Cardiac muscle cell (in vitro differentiated cells and primary cell): ENCODE measurements at places on chromosomes 4 and X.

DNA sequence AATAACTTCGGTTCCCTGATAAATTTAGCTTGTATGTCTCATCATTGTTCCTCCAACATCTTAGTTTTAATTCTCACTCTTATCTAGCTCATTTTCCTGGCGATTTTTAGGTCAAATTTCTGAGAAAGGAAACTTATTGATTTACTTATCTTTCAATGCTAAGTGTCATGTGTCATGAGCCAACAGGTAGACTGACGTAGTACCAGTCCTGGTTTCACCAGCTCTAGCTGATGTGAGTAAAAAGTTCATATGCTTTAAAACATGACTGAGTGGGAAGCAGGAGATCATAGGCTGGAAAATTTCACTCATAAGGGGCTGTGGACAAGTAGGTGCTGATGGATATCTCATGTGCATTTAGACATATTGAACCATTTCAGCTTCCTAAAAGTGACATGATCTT is 441.7 kb upstream of the NR3C2 start:
- no peak for DNase-seq

DNA sequence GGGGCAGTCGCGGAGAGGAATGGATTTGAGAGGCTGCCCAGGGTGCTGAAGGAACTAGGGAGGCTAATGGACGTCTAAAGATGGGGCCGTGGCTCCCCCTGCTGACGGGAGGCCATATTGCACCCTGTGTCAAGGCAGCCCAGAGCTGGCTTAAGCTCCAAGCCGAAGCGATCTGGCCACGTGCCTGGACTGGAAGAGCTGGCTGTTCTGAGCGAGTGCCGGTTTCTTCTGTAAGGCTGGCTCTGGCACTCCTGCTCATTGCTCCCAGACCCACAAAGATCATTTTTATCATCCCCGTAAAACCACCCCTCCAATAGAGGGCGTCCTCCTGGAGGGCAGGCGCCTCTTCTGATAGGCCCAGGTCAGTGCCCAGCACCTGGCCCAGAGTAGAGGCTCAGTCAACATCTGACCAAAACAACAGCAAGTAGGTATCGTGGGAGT is 5.6 kb downstream of the PNCK start:
- DNase-seq, result peak; percentile 89

DNA sequence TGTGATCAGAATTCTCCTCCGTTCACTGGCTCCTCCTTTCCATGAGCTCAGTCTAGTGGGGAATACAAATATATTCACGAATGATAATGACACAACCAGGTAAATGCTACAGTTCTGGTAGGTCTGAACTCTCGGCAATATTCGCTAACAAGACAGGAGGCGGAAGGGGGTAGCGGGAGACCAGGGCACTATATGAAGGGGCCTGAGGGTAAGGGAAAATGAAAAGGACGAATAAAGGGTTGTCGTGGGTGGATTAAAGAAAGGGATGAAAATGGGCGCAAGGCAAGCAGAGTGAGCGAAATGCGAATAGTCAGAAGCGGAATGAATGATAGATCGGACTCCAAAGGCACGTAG is 743 bp downstream of the NKAP start:
- peak; percentile 0 for DNase-seq

DNA sequence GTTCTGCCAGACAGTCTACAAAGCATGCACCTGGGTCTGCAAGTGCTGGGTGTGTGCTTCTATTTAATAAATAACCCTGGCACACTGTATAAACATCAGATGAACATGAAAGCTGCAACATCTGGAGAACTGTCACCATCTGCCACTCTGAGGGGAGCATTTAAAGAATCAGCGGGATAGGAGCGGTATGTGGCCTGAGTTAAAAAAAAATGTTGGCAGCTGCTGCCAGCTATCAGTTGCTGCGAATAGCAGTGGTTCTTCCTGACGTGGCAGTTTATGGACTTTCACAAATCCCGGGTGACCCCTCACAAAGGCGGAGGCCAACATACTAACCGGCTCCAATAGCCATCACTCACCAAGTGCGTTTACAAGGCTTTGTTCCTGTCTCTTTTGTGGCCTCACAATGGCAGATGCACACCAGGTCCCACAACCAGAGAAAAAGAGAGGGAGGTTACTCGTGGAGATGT is 95.1 kb downstream of the RASL11B start:
- peak; percentile 60 for DNase-seq

GRCh38 chr4:137519406-137519805 is 12.9 kb downstream of the PCDH18 start:
- peak; percentile 67 for DNase-seq

DNA sequence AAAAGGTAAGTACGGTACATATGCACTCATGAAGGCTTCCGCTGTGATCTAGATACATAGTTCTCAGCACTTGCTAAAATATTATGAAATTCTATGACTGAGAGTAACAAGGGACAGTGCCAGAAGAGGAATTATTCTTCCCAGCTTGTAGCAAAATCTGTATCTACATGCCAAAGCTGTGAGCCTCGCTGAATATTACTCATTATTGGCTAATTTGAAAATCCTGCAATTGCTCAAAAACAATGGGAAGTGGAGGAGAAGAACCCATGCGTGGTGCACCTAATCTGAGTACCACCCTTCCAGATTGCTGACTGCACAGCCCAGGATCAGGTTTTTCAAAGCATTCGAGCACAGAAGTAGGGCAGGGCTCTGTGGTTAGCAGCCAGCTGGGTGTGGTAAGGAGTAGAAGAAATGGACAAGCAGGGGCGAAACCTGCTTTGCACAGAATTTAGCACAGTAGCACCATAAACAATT is 17.4 kb upstream of the PDCL2 start:
- peak; percentile 33 for DNase-seq

DNA sequence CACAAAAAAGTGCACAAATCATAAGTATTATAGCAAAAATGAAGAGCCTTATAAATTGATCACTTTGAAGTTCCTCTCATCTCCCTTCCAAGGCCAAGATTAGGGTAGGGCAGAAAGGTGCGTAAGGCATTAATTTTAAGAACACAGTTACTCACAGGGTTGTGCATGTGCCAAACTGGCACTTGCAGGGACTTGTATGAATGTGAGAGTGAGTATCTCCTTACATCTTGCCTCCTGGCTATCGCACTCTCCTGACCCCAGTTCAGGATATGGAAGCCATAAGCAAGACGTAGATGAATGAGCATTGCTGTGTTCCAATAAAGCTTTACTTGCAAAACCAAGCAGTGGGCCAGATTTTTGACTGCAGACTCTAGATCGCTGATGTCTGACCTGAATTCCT is 510.1 kb upstream of the AADAT start:
- no peak for DNase-seq

GRCh38 chr4:52001616-52002015 is 18.5 kb downstream of the LRRC66 start:
- DNase-seq, result peak; percentile 20

GRCh38 chrX:18983666-18984380 is at the start of gene PHKA2:
TSS of gene PHKA2 (minus strand) at chrX:18984114. CDS start at chrX:18983932, 182 bp downstream.
- peak; percentile 56 for DNase-seq

DNA sequence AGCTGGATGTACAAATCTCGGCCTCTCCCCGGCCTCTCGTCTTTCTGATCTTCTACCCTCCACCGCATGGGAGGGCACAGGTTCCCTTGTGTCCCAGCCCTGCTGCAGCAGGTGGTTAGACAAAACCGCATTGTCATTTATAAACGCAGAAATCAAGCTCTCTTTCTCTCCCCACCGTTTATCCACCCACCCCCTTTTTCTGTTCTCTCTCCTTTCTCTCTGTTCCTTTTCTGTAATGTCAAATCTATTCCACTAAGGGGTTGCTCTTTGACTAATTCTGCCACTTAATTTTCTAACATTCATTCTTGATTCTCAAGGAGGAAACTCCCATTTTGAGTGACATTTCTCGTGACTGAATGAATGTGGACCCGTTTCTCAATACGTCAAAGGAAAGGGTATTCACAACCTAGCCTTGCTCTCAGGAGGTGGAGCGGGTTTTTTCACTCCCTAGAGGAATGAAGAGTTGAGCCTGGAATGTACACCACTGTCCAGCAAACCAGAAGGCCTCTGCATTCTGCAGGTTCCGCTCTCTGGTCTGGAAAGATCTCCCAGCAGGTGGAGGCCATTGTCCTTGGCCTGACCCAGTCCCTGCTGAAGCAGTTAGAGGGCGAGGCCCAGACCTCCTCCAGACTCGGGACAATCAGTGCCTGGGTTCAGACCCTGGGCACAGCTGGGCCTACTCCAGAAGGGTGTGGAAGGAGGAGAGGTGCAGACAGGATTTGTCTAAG is 70.9 kb upstream of the ENPP6 start:
- DNase-seq, result no peak

DNA sequence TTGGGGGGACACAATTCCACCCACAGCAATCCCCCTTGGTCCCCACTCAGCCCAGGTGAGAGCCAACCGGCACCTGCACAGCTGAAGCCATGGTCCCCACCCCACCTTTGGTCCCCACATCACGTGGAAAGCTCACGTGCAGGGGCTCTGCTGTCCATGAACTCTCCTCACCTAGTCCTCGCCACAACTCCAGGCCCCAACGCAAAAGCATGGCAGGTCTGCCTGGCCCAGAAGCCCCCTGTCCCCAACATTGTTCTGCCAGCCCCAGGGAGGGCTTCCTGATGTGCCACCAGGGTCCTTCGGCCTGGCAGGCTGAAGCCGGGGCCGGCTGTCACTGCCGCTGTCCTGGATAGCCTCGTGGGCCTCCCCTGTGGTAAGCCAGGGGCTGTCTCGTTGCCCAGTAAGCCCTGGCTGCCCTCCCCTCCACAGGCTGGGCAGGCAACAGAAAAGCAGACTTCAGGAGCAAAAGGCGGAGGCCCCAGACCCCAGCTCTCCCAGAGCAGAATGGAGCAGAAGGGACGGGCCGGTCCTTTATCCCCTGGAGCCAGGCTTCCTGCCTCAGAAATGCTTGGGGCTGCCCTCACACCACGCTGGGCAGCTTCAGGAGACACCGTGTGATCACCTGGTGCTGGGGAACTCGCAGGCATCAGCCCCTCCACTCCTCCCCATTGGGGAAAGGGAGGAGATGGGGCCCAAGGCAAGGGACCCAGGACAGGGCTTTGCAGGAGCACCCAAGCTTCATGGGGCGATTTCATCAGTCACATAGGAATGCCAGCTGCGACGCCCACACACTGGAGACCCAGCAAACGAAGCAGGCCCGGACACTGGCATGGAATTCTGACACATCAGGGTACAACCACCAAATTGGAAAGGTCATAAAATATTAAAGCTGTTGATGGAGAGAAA is 103.7 kb downstream of the ADRA2C start:
- DNase-seq, result no peak

- DNase-seq, result no peak
These were observed 27.5 kb upstream of the PLS3 start for GRCh38 chrX:115533485-115533884.

GRCh38 chr4:76703676-76704075 is 194.3 kb downstream of the SOWAHB start:
- DNase-seq, result no peak

DNA sequence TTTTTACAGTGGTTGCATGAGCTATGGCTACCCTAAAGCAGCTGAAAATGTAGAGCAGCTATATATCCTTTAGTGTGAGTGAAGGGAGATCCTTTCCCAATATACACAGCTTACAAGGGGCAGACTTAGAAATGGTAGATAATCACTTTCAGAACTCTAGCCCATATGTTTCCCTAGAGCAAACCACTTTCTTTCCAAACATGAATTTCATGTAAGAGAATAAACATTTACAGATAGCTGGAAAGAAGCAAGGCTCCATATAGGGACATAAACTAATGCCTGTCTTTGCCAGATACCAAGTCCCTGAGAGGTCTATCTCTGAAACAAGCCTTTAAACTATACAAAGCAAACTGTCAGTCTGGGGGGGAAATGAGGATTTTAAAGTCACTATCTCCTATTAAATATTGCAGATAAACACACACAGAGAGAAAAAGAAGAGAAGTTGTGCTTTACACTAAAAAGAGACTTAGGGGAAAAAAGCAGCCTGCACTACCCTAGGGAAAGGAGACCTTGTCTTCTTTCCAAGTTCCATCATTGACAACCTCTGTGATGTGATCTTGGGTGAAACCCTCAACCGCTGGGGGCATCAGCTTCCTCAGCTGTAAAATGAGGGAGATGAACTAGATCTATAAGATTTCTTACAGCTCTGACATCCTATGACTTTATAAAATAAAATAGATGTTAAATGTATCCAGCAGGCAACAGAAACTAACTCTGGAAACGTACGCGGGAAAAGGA is 73.6 kb downstream of the TMEM156 start:
- DNase-seq, result peak; percentile 44

- DNase-seq, result no peak
These were observed 118.3 kb upstream of the GABRA2 start for GRCh38 chr4:46508216-46508615.

- no peak for DNase-seq
These were observed 55.4 kb downstream of the NOP14 start for GRCh38 chr4:2907706-2908293.

- peak; percentile 2 for DNase-seq
These were observed 205.5 kb downstream of the MID1 start for GRCh38 chrX:10414862-10415261.

DNA sequence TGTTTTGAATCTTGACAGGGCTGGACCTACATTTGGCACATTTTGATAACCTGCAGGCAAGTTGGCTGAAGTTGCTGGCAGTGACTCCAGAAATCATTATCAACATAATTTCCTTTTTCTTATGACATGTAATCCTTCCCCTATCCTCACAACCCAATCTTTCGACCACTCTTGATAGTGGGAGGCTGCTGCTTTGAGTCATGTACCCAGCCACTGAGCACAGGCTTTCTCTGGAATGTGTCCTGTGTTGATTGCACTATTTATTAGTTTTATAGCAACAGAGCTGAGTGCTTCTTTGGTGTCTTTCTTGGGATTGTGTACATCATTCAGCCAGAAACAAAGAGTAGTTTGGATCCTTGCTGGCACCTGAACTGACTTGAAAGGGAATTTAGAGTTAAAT is 183.1 kb upstream of the LEF1 start:
- DNase-seq, result no peak

DNA sequence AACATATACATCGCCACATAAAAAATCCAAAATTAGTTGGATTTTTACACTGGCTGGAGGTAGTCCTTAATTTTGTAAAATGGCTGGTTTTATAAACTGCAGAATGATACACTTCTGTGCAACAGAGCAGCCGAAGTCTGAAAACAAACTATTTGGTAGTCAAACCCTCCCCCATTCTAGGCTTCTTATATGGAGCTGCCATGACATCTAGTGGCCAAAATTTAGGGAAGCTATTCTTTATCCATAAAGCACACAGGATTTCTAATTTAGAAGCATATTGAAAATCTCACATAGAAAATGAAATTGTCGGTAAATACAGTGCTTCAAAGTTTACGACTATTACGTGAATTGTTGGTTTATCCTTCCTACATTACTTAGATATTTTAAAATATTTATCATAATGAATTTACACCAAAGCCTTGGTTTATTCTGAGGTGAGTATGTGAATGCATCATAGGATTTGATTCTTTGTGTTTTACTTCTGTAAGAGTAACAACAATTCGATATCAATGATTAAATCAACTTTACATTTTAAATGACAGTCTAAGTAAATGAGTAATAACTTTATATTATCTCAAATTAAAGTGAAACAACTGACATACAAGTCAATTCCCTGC is 113.4 kb upstream of the FAM241A start:
- peak; percentile 81 for DNase-seq

DNA sequence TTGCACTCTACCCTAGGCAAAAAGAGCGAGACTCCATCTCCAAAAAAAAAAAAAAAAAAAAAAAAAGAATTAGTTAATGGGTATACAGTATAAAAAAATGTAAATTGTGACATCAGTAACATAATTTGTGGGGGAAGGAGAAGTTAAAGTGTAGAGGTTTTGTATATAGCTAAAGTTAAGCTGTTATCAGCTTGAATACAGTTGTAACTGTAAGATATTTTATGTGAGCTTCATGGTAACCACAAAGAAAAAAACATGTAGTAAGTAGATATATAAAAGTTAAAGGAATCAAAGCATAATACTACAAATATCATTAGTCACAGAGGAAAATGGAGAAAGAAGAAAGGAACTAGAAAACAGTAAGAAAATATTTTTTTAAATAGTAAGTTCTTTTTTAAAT is 53.2 kb upstream of the EPGN start:
- no peak for DNase-seq
